Activated B cell treated with CpG ODN at 0.5 μM for 24 hours (primary cell): ENCODE measurements at places on chromosomes 12 and 14. TPM values are rescaled to one million over a fixed set of nuclear protein-coding genes. Genes with fewer than 3 reads are reported as not detected.

The ALDH1L2 gene
- 5.2 and 6.5 TPM in 2 replicates for total RNA-seq

The GPN3 gene
- total RNA-seq = 17.0 and 19.0 TPM in 2 replicates

- no peaks in the 10 kb centered on the region for H3K36me3 ChIP-seq
- peak overlapping the region; percentile 78 for H3K27ac ChIP-seq
- no peaks in the 10 kb centered on the region for H3K27me3 ChIP-seq
- H3K4me1 ChIP-seq = peaks cover 60% of the 10 kb centered on the region
- DNase-seq = peak; percentile 79
Measured at GRCh38 chr14:104650057-104650980, 39.1 kb upstream of the INF2 start.

- H3K27ac ChIP-seq = no peak overlapping the region
- H3K4me1 ChIP-seq = no peaks in the 10 kb centered on the region
- H3K36me3 ChIP-seq = no peaks in the 10 kb centered on the region
- H3K4me3 ChIP-seq = no peak overlapping the region
Measured at GRCh38 chr14:104188727-104189400, 50.5 kb downstream of the KIF26A start.

GRCh38 chr14:104431929-104432541 lies 147.5 kb upstream of the C14orf180 start:
- no peak for DNase-seq
- H3K4me3 ChIP-seq = no peak overlapping the region
- no peaks in the 10 kb centered on the region for H3K36me3 ChIP-seq
- no peaks in the 10 kb centered on the region for H3K4me1 ChIP-seq
- no peak overlapping the region for H3K27ac ChIP-seq

DNA sequence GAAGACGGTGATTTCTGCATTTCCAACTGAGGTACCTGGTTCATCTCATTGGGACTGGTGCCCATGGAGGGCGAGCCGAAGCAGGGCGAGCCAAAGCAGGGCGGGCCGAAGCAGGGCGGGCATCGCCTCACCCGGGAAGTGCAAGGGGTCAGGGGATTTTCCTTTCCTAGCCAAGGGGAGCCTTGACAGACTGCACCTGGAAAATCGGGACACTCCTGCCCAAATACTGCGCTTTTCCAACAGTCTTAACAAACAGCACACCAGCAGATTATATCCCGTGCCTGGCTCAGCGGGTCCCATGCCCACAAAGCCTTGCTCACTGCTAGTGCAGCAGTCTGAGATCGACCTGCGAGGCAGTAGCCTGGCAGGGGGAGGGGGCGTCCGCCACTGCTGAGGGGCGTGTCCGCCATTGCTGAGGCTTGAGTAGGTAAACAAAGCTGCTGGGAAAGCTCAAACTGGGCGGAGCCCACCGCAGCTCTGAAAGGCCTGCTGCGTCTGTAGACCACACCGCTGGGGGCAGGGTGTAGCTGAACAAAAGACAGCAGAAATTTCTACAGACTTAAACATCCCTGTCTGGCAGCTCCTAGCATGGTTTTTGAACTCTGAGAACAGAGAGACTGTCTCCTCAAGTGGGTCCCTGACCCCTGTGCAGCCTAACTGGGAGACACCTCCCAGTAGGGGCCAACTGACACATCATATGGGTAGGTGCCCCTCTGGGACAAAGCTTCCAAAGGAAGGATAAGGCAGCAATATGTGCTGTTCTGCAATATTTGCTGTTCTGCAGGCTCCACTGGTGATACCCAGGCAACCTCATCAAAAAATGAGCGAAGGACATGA lies 77.2 kb downstream of the BAZ1A start:
- no peak overlapping the region for H3K4me3 ChIP-seq
- DNase-seq = no peak
- H3K36me3 ChIP-seq = peaks cover 78% of the 10 kb centered on the region
- H3K27me3 ChIP-seq = no peaks in the 10 kb centered on the region
- no peak overlapping the region for H3K27ac ChIP-seq
- no peaks in the 10 kb centered on the region for H3K4me1 ChIP-seq

The KRT82 gene
- not detected in 2 replicates for total RNA-seq

The ZNF410 gene
- 58.4 and 64.7 TPM in 2 replicates for total RNA-seq

- no peak overlapping the region for H3K4me3 ChIP-seq
- peaks cover 2% of the 10 kb centered on the region for H3K4me1 ChIP-seq
- H3K36me3 ChIP-seq = no peaks in the 10 kb centered on the region
- no peak overlapping the region for H3K27ac ChIP-seq
Measured at GRCh38 chr14:103194256-103195045, 71.2 kb downstream of the TNFAIP2 start.

The IL22 gene
- total RNA-seq = not detected in 2 replicates

GRCh38 chr14:22552827-22553076 lies 36.3 kb downstream of the DAD1 start:
- H3K27ac ChIP-seq = peak overlapping the region; percentile 90
- H3K4me1 ChIP-seq = peaks cover 91% of the 10 kb centered on the region
- H3K4me3 ChIP-seq = no peak overlapping the region
- peaks cover 31% of the 10 kb centered on the region for H3K36me3 ChIP-seq
- H3K27me3 ChIP-seq = peaks cover 4% of the 10 kb centered on the region
- no peak for DNase-seq

DNA sequence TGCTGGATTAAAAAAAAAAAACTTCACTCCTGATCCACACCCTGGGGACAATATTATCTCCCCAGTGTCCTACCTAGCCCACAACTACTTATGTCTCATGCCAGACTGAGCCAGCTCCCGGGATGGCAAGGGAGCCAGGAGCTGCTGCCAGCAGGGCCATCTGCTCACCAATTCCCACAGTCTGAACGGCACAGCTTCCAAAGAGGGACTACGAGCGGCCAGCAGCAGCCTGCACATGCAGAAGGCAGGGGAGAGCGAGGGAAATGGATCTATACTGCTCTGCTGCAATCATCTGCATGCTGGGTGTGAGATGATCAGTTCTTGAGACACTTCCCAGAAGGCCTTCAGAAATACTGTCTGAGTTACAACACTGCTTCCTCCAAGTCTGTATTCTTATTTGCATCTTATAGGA lies 11.1 kb downstream of the SSH1 start:
- peaks cover 37% of the 10 kb centered on the region for H3K36me3 ChIP-seq
- peaks cover 10% of the 10 kb centered on the region for H3K4me1 ChIP-seq
- H3K27ac ChIP-seq = no peak overlapping the region

The WNT5B gene
- total RNA-seq = 0.69 and 1.0 TPM in 2 replicates

DNA sequence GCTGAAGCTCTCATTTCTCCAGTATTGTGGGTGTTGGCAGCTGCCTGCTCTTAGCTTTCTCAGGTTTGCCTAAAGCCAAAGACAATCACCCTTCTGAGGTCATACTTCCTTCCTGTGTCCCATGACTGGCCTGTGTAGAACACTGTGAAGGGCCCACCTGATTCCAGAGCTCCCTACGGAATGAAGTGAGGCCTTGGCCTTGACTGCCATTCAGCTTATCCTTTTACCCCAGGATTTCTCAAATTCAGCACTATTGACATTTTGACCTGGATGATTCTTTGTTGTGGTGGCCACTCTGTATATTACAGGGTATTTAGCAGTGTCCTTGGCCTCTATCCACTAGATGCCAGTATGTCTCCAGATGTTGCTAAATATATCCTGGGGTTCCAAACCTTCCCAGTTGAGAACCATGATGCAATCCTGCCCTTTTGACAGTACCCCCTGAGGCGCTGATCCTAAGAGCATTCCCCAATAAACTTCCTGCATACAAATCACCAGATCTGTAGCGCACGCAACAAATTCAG lies 112.3 kb upstream of the KRR1 start:
- H3K27me3 ChIP-seq = no peaks in the 10 kb centered on the region
- H3K4me1 ChIP-seq = no peaks in the 10 kb centered on the region
- H3K27ac ChIP-seq = no peak overlapping the region
- no peak for DNase-seq
- H3K36me3 ChIP-seq = no peaks in the 10 kb centered on the region
- no peak overlapping the region for H3K4me3 ChIP-seq

DNA sequence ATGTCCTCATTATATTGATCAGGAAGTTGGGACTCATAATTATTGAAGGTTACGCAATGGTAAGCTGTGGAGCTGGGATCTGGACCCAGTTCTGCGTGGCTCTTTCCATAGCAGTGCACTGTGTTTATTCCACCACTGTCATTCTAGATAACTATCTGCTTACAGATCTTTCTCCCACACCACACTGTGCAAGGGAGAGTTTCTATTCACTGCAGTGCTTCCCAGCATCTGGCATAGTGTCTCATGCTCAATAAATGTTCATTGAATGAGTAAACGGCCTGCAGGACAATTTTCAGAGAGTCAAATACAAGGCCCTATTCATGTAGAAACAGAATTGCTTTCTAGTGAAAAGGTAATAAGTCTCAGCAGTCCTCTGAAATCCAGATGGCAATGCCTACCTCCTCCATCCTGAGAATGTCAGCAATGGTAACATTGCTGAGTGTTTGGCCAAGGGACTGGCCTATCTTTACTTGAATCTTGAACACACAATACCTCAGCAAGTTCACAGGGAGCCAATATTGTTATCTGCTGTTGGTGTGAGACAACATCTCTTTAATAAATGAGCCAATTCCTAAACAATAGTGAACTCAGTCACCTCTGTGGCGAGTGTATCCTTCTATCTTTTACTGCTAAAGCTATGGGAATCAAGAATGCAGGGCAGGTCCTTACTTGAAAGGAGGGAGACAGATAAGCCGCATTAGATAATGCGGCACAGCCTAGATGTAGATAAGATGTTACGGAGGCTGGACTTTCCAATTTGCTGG lies 332.4 kb upstream of the PRICKLE1 start:
- no peak overlapping the region for H3K27ac ChIP-seq
- H3K4me1 ChIP-seq = no peaks in the 10 kb centered on the region
- H3K27me3 ChIP-seq = no peaks in the 10 kb centered on the region

DNA sequence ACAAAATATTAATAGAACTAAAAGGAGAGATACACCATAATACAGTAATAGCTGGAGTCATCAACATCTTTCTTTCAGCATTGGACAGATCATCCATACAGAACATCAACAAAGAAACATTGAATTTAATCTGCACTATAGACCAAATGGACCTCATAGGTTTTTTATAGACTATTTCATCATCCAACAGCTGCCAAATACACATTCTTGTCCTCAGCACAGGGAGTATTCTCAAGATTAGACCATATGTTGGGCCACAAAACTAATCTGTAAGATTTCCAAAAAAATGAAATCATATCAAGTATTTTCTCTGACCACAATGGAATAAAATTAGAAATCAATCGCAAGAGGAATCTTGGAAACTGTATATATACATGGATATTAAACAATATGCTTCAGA lies 86.9 kb downstream of the FSCB start:
- H3K36me3 ChIP-seq = no peaks in the 10 kb centered on the region
- H3K27me3 ChIP-seq = no peaks in the 10 kb centered on the region

DNA sequence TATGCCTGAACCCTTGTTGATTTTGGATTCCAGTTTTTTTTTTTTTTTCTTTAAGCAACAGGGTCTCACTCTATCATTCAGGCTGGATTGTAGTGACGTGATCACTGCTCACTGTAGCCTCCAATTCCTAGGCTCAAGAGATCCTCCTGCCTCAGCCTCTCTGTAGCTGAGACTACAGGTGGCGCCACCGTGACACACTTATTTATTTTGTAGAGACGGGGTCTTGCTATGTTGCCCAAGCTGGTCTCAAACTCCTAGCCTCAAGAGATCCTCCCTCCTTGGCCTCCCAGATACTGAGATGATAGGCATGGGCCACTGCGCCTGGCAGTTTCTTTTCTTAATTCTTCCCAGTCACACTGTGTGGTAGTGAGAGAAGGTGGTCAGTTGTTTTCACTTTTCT lies 25.2 kb downstream of the ACADS start:
- no peaks in the 10 kb centered on the region for H3K36me3 ChIP-seq
- no peaks in the 10 kb centered on the region for H3K27me3 ChIP-seq
- no peak overlapping the region for H3K4me3 ChIP-seq
- no peak for DNase-seq
- H3K4me1 ChIP-seq = peaks cover 3% of the 10 kb centered on the region

DNA sequence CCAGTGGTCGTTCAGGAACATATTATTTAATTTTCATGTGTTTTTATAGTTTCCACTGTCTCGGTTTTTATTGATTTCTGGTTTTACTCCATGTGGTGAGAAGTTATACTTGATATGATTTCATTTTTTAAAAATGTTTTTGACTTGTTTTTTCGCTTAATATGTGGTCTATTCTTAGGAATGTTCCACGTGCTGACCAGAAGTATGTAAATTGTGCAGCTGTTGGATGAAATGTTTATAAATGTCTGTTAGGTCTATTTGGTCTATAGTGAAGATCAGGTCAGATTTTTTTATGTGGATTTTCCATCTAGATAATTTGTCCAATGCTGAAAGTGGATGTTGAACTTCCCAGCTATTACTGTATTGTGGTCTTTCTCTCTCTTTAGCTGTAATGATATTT lies 433.8 kb upstream of the MIS18BP1 start:
- no peaks in the 10 kb centered on the region for H3K4me1 ChIP-seq
- H3K36me3 ChIP-seq = no peaks in the 10 kb centered on the region
- no peaks in the 10 kb centered on the region for H3K27me3 ChIP-seq
- no peak overlapping the region for H3K4me3 ChIP-seq
- H3K27ac ChIP-seq = no peak overlapping the region
- no peak for DNase-seq

DNA sequence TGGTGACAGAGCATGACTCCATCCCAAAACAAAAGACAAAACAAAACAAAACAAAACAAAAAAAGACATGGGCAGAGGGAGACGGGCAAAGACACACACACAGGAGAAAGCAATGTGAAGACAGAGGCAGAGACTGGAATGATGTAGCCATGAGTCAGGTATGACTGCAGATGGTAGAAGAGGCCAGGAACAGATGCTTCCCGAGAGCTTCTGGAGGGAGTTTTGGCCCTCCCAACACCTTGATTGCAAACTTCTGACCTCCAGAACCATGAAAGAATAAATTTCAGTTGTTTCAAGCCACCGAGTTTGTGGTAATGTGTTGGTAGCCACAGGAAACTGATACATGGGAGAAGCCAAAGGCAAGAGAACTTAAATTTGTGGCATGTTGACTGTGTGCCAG lies 27.1 kb downstream of the VWF start:
- DNase-seq = no peak
- H3K4me1 ChIP-seq = no peaks in the 10 kb centered on the region

The DIO3 gene
- not detected in 2 replicates for total RNA-seq

- no peak overlapping the region for H3K27ac ChIP-seq
- no peak for DNase-seq
- H3K36me3 ChIP-seq = no peaks in the 10 kb centered on the region
- no peak overlapping the region for H3K4me3 ChIP-seq
- no peaks in the 10 kb centered on the region for H3K27me3 ChIP-seq
- peaks cover 28% of the 10 kb centered on the region for H3K4me1 ChIP-seq
Measured at GRCh38 chr12:55670276-55670675, 33.6 kb downstream of the OR10P1 start.

DNA sequence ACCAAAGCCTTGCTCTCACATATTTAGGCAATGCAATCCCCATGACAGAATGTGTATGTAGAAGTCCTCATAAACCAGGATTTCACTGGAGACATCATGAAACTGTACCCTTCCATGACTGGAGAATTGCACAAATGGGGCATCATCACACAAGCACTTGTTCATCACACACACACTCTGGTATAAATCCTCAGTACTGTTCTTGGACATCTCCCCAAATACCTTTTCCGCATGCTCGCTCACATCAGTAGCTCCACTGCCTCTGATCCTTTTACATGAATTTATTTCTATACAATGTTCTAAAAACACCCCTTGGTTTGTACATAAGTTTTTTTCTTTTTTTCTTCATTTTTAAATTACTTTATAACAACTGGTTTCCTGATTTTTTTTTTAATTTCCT lies 3.3 kb upstream of the ING4 start:
- H3K36me3 ChIP-seq = peaks cover 54% of the 10 kb centered on the region
- H3K27me3 ChIP-seq = no peaks in the 10 kb centered on the region
- H3K4me3 ChIP-seq = no peak overlapping the region
- no peak for DNase-seq

- no peak for DNase-seq
- no peaks in the 10 kb centered on the region for H3K27me3 ChIP-seq
- no peaks in the 10 kb centered on the region for H3K36me3 ChIP-seq
- no peak overlapping the region for H3K4me3 ChIP-seq
Measured at GRCh38 chr14:78701246-78701645, 531.1 kb downstream of the NRXN3 start.
